CD4-positive, alpha-beta T cell treated with Interleukin-6 at 100 ng/mL for 8 hours (primary cell): ENCODE measurements at places on chromosomes 13 and 19.

DNA sequence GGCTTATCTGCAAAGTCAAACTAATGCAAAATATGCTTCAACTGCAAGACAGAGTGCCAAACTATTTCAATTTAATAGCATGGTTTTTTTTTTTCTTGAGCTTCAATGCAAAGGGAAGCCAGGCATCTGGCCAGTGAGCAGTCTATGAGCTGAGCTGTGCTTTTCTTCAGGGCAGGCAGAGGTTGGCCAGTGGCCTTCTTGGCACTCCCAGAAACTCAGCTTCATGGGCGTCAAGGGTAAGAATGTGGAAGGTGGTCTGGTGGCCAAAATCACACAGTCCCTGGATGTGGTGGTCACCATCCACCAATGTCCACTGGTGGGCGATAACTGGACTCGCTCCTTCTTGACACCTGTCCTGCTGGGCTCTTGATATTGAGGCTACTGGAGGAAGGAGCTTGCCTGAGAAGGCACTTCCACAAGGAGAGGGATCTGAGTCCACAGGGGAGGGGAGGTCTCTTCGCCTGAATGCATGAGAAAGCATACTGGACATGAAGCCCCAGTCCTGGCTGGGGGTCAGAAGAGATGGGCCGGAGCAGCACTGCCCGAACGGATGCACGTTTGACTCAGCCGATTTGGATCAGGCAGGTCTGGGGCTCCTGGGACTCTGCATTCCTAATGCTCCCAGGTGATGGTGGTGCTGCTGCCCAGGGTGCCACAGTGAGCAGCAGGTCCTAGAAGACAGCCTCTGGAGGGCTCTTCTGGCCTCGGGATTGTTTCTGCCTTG lies 17.1 kb downstream of the COL4A2 start:
- no peak for DNase-seq

DNA sequence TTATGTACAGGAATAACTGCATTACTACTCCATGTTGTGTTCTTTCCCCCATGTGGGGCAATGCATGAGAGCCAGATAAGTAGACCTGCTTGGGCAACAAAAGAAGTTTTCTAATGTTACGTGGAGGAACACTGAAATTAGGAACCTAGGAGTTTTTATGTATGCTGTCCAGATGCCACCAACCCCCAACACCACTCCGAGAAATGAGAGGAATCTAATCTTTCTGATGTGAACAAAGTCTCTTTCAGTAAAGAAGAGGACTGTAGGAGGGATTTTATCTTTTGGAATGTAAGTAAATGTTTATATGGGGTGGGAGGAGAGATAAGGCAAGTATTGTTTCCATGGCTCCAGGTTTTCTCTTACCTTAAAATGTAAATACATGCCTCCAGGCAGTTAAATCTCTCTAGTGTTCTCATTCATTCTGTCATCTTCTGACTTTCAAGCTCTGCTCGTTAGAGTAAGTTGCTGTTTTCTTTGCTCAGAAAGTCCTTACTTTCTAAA lies 820.6 kb downstream of the PCDH17 start:
- no peak for DNase-seq

DNA sequence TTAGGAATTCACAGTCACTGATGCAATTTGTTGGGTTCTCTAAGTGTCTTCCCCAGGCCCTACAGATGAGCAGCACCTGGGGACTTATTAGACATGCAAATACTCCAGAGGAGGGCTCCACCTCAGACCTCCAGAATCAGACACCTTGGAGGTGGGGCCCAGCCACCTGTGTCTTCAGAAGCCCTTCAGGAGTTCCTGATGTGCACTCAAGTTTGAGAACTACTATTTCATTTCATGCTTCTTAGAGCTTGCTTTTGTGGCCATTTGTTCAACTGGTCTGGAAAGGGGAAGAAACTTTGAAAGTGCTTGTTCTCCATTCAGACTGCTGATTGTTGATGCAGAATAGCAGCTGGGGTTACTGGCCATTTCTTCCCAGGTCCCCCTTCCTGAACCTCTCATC lies 472.0 kb downstream of the COG6 start:
- DNase-seq = no peak

DNA sequence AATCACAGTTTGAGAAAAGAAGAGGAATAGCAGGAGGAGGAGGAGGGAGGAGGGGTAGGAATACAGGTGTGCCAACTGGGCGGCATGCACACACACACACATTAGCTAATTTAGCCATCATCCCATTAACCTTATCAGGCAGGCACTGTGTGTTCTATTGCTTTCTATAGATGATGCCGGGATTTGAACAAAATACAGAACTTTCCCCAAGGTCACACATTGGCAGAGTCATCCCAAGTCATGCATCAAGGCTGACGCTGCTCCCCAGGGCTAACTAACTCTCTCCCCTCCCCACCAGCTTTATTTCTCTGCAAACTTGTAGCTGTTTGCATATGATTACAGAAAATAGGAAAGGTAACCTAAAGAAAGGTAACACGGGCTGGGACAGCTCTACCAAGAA lies 83.0 kb downstream of the NUFIP1 start:
- no peak for DNase-seq

DNA sequence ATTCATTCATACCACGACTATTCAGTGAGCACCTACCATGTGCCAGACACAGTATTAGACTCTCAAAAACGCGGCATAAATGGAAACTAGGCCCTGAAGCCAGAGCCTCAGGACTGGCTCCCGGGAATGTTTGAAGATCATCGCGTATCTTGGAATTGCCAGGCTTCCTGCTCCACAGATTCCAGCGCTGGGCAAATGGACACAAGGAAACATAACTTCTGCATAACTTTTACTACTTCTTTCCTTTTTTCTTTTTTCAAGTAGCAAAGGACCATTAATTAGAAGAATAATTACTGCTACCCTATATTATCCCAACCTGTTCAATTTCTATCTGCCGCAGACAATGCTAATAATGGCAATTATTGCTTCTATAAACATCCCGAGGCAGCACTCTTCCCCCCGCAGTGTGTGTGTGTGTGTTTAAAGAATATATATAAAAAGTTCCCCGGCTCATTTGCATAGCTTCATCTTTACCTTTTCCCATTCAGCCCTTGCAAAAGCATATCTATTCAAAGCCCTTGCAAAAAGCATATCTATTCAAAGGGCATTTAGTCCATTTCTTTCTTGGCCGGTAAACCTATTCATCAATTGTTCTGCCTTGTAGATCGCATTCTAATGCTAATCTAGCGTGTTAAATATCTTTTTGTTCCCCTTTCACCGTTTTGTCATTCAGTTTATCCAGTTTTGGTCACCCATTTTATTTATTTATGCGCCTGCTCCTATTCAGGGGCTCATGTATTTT lies 6.1 kb downstream of the SOX21 start:
- DNase-seq = no peak

- no peak for DNase-seq
Observed at GRCh38 chr19:6226012-6226411, 53.8 kb downstream of the MLLT1 start.
